ENCODE measurements at places on chromosomes 5 and 9.

DNA sequence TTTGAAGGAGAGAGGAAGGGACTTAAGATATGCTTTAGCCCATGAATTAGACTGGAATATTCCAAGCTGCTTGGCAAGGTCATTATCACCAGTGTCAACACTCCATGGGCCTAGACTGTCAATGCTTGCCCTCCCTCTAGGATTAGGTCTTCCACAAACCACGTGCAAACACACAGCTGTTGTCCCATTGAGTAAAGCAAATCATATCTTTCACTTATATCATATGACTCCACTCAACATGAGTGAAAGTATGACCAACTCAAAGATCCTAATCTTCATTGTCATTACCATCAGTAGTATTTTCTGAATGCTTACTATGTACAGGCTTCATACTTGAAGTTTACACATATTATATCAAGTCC lies 57.0 kb upstream of the GRAMD2B start:
- DNase-seq, result no peak

DNA sequence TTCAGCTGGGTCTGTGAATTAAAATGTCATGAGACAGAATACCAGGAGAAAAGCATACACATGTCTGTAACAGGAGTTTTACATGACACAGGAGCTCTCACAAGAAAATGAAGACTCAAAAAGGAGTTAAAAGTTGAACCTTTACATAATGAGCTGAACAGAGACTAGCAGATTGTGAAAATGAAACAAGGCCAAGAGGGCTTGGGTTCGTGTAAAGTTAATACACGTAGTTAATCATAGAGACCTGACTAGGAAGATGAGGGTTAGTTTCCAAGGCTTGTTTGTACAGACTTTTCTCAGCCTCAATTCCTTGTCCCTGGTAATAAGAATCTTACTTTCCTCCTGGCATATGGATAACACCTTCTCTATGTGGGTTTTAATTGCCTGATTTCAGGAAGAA lies 1294.0 kb downstream of the MAT2B start:
- no peak for DNase-seq

GRCh38 chr5:111667128-111667736 lies 89.8 kb downstream of the NREP start:
- no peak for DNase-seq

DNA sequence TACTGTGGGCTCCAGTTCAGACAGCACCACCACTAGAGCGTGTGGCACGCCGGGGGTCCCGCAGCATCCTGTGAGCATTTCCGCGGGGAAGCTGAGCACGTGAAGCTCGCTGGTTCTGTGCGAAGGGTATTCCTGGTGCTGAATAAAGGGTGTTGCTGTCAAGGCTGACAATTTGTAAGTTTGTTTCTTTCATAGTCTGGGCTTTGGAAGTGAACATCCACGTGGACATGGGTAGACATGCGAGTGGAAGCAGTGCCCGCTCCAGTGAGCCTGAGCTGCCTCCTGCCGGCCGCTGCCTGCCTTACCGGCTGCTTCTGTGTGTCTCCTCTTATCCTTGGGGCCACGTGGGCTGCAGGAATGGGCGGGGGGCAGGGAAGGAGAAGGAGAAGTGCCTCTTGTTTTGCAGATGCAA lies 14.7 kb downstream of the NDUFS6 start:
- no peak for DNase-seq

DNA sequence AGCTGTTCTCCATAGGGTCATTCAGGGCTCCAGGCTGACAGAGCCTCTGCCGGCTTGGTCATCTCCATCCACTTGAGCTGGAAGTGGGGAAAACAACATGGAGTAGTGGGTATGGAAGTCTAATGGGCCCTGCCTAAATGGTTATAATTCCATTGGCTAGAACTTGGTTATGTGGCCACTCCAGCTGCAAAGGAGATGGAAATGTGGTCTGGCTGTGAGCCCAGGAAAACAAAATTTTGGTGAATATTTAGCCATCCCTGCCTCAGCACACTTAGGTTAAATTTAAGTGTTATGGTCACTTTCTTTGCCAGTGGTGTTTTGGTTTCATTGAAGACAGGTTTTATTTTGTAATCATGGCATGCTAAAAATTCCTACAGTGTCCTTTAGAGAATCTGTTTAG lies 112.3 kb downstream of the SMARCA2 start:
- no peak for DNase-seq

DNA sequence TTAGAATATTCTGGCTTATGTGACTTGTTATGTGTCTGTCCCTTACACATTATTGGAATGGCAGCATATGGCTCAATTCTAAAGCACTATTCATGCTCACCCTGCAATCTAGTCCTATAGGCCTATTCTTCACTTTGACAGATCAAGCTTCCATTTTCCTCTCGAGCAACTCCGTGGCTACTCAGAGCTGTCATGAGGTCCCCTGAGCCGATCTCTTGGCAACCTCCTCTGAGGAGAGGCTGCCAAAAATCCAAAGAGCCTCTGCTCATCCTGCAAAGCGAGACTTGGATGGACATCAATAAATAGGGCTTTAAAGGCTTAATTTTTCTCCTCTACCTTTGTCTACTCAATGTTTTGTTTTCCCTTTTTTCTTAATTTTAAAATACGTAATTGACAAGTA lies 163.8 kb downstream of the GABRB2 start:
- DNase-seq, result no peak

GRCh38 chr9:80076162-80076561 lies 504.4 kb downstream of the TLE4 start:
- DNase-seq, result no peak

- no peak for DNase-seq
Observed at GRCh38 chr9:91179237-91180138, 182.2 kb downstream of the AUH start.

- DNase-seq, result no peak
Observed at GRCh38 chr9:16721972-16722371, 148.5 kb downstream of the BNC2 start.

GRCh38 chr5:148374690-148375360 lies 8.9 kb upstream of the FBXO38 start:
- DNase-seq, result no peak

DNA sequence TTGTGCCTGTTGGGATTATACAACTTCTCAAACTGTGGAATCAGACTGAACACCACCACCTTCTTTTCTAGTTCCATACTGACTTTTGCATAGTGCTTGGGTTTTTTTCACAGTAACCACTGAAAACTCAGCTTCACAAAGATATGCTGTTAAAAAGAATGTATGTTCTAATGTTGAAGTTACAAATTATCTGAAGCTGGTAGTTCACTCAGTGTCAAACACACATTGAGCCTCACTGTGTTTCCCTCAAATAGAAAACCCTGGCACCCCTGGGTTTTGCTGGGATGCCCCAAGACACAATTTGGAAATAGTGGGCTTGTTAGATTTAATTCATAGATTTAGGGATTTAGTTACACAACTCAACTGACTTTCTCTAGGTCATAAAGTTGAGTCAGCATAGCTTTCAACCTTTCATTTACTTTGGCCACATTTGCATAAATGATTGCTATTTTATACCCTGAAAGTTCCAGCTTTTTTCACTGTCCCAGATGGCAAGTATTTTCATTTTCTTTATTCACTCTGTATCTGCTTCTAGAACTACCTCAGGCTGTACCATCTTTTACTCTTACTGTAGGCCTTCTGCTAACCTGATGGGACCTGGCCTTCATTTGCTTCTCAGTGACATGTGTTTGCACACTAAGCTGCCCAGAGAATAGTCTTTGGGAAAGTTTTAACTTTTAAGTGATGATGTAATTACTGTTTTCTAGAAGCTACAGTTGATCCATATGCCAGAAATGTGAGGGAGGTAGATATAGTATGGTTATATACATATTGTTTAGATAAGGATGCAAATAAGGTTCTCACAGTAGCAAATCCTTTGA lies 115.1 kb downstream of the CDC42SE2 start:
- DNase-seq, result no peak

GRCh38 chr9:68933434-68934328 lies 80.2 kb downstream of the PRKACG start:
- DNase-seq, result no peak

GRCh38 chr5:139388198-139388821 lies 1.4 kb downstream of the MZB1 start:
- no peak for DNase-seq

GRCh38 chr9:124436320-124436719 lies 13.9 kb upstream of the ADGRD2 start:
- DNase-seq, result no peak

- DNase-seq, result no peak
Observed at GRCh38 chr9:121625590-121625989, 25.8 kb upstream of the DAB2IP start.

- no peak for DNase-seq
Observed at GRCh38 chr5:167061695-167062094, 1229.8 kb upstream of the WWC1 start.

GRCh38 chr5:14873093-14873492 lies 1.5 kb upstream of the ANKH start:
- no peak for DNase-seq

GRCh38 chr9:128706045-128706444 lies 3.7 kb downstream of the PKN3 start:
- DNase-seq, result no peak

GRCh38 chr5:151471276-151471675 lies 23.9 kb downstream of the SLC36A1 start:
- DNase-seq, result no peak

DNA sequence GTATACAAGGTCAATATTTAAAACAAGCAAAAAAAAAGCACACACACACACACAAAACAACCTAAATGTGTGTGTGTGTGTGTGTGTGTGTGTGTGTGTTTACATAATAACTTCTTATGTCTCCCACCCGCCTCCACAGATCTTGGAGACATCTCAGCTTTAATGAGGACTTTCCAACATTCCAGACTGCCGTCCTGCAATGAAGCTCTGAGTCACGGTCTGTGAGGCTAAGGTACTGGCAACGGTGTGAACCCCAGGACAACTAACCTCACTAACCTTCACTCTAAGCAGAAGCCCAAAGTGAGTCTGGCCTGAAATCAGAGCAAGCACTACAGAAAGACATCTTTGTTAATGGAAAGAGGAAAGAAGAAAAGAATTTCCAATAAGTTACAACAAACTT lies 22.3 kb downstream of the ZNF474 start:
- DNase-seq, result no peak

DNA sequence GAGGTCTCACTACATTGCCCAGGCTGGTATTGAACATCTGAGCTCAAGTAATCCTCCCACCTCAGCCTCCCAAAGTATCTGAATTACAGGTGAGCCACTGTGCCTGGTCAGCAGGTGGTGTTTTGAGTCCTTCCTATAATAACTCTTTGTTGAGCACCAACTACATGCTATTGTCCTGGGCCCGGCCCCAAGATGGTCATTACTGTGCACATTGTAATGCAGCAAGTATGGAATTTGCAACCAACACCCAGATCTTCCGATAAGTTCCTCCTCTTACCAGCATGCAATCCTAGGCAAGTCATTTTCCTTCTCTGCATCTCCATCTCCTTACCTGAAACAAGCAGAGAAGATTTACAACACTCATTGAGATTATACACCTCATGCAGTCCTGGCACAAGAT lies 510.3 kb upstream of the KLF4 start:
- DNase-seq, result no peak

- no peak for DNase-seq
Observed at GRCh38 chr5:54986269-54986654, 869 bp upstream of the ESM1 start.

DNA sequence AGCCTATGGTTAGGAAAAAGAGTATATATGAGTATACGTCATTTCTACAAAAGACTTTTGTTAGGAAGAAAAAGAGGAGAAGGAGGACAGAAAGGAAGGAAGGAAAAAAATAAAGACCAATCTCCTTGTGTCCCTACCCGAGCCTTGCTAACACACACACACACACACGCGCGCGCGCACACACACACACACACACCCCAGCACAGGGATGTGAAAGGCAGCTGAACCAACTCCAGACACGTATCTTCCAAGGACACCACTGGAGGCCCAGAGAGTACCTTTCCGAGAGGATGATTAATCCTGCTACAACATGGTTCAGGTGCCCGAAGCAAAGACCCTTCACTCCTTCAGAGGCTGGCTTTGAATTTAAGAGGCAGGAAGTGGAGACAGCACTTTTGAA lies 56.9 kb upstream of the GALNT10 start:
- no peak for DNase-seq

GRCh38 chr5:176611435-176611834 lies 1.5 kb upstream of the GPRIN1 start:
- no peak for DNase-seq

GRCh38 chr5:136236479-136237083 lies 43.6 kb upstream of the SMIM32 start:
- DNase-seq, result no peak

- no peak for DNase-seq
Observed at GRCh38 chr5:174355208-174355612, 309.7 kb downstream of the NSG2 start.

Data from stimulated activated CD8-positive, alpha-beta memory T cell treated with anti-CD3 and anti-CD28 coated beads, Interleukin-2, amount 100 ng/mL, for 1 hour (primary cell).